Upper lobe of left lung (tissue), 6 donors: ENCODE measurements at places on chromosomes 1 and 21.

GRCh38 chr1:161801955-161802354 lies 35.8 kb downstream of the ATF6 start:
- DNase-seq: no peak

DNA sequence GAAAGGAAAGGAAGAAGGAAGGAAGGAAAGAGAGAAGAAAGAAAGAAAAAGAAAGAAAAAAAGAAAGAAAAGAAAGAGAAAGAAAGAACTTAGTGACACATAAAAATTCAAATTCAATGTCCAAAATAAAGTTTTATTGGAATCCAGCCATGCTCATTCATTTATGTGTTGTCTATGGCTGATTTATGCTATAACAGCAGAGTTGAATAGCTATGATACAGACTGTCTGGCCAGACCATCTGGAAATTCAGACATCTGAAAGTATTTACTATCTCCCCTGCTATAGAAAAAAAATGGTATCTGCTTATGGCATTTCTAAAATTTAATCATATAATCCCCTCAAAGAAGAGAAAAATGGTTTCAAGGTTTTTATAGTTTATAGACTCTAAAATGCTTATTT lies 79.4 kb upstream of the RRP15 start:
- DNase-seq: no peak

- DNase-seq: no peak
These were observed 272.9 kb upstream of the C1orf105 start for GRCh38 chr1:172147541-172147940.

- no peak for DNase-seq
These were observed 32.9 kb downstream of the ARNT start for GRCh38 chr1:150843474-150843873.

DNA sequence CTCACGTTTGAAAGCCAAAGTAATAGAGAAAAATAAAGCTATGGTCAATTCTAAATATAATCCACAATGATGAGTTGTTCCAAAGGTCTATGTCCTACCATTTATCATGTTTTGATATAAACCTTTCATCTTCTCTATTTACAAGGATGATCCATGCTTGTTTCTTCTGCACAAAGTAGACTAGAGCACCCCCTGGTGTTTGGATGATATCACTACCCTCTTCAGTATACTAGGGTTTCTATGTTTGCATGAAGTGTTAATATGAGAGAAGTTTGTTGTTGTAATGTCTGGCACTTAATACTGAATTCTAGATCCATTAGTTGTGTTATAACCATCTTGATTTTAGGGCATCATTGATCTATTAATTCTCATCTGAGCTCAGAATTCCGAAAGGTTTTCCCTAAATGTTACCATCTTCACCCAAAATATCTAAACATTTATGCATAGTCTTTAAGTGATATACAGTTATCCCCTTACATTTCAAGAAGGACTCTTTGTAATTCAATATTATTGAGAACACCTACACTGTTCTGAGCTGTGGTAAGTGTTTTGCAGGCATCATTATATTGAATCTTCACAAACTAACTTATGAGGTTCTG lies 21.1 kb downstream of the CLDN8 start:
- DNase-seq: no peak

- no peak for DNase-seq
These were observed 161.9 kb upstream of the UBE2U start for GRCh38 chr1:64041371-64042131.

DNA sequence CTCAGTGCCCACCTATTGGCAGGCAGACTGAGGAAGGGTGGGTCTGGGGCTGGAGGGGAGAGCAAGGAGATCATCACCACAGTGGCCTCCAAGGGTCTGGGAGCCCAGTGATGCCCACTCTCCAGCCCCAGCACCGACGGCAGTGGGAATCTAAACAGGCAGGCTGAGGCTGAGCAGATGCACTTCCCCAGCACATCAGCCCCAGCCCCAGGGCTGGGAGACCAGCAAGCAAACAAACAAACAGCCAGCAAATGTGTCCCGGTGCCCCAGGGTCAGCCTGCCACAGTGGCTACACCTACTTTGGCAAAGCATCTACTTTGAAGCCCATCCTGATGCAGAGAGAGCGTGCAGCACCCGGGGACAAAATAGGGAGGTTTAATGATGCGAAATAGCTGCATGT lies 216.3 kb upstream of the ZC3H12A start:
- DNase-seq: no peak

- peak; percentile 93 for DNase-seq
These were observed 6.1 kb downstream of the SKI start for GRCh38 chr1:2233997-2234761.

DNA sequence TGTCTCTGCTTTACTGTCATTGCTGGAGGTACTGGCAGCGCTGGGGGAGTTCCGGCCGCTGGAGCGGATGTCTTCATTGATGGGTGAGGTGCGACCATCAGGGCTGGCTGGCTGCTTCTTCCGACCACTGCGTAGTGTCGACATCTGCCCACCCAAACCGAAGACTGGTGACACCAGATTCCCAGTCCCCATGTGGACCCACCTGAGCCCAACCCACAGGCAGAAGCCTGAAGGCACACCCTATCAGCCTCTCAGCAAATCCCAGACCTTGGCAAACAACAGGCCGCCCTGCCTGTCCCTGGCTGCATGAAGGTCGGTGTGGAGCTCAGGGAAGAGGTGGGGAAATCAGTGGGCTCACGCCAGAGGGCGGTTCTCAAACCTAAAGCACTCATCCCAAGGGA lies 44.8 kb downstream of the SLC45A1 start:
- DNase-seq: no peak

DNA sequence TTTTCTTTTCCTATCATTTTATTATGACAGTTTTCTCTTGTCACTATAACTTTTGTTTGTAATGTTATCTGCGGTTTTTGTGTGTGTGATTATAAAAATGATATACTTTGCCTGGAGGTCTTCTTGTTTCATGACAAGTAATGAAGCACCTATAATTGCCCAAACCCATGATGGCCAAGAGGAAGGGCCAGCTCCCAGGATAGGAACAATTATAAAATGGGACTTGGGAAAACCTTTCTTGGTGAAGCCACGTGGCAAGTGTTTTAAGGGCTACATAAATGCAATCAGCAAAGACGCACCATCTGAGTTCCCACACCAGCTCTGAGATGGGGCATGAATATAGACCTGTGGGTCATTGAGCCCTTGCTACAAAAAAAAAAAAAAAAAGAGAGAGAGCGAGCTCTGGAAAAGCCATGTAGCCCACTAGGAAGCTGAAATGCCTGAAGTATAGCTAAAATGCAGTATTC lies 462.6 kb upstream of the RUNX1 start:
- no peak for DNase-seq

DNA sequence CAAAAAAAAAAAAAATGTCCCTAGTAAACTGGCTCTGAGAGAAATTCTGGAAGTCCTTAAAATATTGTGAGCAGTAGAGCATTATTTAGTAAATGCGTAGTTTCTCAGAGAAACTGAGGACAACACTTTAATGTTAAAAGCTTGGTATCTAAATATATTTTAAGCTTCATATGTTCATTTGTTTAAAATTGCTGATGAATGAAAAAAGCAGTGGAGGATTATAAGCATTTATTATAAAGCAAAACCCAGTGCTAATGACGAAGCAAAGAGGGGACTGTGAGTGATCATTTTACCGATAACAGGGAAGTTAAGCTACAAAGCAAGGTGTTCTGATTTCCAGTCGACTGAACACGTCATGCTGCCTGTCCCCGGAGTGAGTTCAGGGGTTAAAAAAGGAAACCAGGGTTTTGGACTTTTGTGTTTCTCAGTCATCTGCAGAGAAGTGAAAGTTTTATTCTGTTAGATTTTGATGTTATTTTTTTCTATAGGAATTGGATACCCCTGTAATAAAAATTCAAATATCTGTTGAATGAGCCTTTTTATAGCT lies 64.5 kb upstream of the SCCPDH start:
- no peak for DNase-seq

GRCh38 chr1:46413596-46413985 lies 19.5 kb downstream of the FAAH start:
- no peak for DNase-seq

DNA sequence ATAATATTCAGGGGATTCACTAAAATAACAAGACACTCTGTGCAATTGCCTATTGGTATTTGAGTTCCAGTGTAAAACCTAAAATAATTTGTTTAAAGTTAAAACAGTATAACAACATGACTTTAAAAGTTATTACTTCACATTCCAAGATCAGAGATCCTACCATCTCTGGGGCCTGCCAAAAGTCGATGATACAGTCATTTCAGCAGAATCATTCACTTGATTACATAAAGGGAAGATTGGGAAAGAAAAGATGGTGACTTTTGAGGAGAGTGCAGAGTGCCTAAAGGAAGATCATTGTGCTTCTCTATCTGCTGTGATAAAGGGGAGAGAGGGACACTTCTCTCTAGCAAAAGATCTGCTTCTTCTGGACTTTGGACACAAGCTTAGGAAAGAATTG lies 784.4 kb upstream of the ADGRL4 start:
- DNase-seq: no peak

- DNase-seq: no peak
These were observed 562 bp upstream of the EPB41 start for GRCh38 chr1:28913786-28914227.

GRCh38 chr1:202964791-202965410 lies 2.2 kb downstream of the CYB5R1 start:
- DNase-seq: no peak

DNA sequence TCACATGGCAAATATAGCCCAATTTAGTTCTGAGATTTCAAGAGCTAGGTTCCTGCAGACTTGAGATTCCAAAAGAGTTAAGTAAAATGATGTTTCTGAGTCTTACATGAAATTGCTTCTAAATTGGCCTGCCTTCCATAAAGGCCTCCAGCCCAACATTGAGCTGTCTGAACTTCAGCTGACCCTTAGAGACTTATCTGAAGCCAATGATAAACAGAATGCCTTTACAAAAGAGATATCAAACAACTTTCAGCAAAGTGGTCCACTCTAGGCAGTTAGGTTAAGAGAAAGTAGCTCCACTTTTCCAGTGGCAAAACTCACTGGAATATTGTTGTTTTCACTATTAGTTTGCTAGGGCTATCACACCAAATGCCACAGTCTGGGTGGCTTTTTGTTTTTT lies 6.3 kb upstream of the RC3H1 start:
- DNase-seq: no peak

- DNase-seq: peak; percentile 76
These were observed 98.6 kb upstream of the LPGAT1 start for GRCh38 chr1:211928993-211929637.

DNA sequence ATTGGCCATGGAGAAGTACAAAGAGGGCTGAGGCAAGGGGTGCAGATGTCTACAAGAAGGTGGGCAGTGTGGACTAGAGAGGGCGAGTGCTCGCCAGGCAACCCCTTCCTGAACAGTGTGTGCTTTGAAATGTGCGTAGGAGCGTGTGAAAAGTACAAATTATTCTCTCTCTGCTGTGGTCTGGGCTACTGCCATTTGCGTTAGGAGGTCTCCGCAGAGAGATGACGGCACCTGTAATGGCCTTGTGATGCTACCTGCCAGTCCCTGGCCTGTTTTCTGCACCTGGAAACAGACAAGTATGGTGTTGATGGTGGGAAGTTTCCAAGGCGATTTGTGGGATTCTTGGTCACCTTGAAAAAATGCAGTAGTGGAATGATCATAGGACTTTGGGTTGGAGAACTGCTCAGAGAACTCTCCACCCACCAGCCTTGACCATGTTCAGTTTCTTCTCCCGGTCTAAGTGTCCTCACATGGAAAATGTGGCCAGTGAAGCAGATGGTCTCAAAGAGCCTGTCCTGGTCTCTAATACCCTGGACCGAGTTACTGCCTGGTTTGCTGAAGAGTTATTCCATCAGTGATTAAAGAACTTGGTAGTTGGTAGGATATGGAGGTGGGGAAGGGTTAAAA lies 74.5 kb downstream of the MRPS6 start:
- DNase-seq: no peak

DNA sequence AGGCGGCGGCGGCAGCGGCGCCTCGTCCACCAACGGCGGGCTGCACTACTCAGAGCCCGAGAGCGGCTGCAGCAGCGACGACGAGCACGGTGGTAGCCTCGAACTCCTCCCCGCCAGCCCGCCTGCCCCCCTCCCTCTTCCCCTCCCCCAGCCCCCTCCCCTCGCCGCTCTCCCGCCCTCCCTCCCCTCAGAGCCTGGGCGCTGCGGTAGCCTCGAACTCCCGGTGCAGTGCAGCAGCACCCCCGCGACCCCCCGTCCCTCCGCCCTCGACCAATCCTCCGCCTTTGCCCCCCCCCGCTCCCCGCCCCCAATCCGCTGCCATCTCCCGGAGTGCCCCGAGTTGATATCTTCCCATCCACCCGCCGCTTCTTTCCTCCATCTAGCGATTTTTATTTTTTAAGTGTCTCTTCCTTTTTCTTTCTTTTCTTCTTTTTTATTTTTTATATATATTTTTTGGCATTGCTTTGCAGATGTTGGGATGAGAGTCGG lies 516 bp downstream of the RCOR3 start:
- peak; percentile 92 for DNase-seq

DNA sequence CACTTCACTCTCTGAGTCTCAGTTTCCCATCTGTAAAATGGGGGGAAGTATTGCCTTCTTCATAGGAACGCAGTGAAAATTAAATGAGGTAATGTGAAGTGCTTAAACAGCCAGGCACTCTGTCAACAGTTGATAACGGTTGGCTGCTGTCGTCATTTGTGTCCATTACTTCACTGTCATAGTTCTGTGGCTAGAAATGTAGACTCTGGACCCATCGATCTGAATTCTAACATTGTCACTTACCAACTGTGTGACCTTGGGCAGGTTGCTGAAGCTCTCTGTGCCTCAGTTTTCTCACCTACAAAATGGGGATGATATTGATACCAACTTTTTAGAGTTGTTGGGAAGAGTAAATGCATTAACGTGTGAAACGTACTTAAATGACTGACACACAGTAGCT lies 152.6 kb downstream of the PTPRU start:
- DNase-seq: no peak

- no peak for DNase-seq
These were observed 90.0 kb downstream of the HFM1 start for GRCh38 chr1:91314643-91315042.

DNA sequence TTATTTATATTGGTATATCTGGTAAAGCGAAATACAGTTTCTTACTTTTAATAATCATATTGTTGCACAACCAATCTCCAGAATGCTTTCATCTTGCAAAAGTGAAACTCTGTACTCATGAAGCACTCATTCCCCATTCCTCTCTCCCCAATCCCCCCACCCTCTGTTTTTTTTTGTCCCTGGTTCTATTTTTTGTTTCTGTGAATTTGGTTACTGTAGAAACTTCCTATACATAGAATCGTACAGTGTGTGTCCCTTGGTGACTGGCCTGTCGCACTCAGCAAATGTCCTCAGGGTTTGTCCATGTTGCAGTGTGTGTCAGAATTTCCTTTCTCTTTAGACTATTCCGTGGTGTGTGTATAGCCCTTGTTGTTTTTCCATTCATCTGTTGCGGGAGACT lies 7.9 kb upstream of the NLRP3 start:
- DNase-seq: no peak
